CD4-positive, alpha-beta T cell treated with Interleukin-21 for 1 hour (primary cell): ENCODE measurements at places on chromosomes 4 and X.

GRCh38 chr4:16034010-16034748, 49.6 kb downstream of the PROM1 start:
- no peak for DNase-seq

DNA sequence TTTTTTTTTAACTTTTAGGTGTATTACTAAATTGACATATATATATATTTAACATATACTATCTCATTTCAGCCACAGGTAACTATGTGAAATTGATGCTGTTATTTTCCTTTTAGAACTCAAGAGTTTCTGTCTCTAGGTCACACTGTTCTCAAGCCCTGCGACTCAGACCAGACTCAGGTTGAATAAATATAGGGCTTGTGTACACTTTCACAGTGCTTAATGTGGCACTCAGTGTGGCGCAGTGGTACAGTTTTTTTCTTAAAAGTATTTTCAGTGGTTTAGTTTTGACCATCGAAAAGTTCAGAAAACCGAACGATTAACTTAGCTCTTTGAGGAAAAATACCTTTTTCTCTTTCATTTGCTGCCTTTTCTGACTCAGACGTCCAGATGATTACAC, 24.7 kb downstream of the PACRGL start:
- no peak for DNase-seq

DNA sequence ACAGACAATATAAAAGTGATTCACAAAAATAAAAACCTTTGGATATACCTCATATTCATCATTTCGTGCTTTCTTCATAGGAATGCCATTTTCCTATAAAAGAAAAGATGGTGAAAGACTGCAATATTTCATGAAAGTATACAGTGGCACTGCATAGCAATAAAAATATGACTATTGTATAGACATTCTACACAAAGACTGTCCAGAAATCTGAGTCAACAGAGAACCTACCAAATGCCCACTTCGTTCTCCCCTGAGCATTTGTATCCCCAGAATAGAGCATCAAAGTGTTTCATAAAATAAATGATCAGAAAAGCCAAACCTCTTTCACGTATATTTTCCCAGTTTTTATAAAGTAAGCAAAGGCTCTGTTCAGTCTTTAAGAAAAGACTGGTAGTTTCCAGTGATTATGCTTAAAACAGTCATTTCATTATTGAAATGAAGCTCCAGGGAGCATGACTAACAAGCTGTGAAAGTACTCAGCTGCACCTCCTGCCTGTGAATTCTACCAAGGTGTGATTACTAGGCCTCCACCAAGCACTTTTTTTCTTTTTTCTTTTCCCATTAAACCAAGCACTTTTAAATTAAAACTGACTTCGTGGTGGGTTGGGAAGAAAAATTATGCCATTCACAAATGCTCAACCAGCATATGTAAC, 20.2 kb downstream of the PPA2 start:
- no peak for DNase-seq

GRCh38 chrX:74284391-74284952, 19.5 kb upstream of the ZCCHC13 start:
- no peak for DNase-seq

DNA sequence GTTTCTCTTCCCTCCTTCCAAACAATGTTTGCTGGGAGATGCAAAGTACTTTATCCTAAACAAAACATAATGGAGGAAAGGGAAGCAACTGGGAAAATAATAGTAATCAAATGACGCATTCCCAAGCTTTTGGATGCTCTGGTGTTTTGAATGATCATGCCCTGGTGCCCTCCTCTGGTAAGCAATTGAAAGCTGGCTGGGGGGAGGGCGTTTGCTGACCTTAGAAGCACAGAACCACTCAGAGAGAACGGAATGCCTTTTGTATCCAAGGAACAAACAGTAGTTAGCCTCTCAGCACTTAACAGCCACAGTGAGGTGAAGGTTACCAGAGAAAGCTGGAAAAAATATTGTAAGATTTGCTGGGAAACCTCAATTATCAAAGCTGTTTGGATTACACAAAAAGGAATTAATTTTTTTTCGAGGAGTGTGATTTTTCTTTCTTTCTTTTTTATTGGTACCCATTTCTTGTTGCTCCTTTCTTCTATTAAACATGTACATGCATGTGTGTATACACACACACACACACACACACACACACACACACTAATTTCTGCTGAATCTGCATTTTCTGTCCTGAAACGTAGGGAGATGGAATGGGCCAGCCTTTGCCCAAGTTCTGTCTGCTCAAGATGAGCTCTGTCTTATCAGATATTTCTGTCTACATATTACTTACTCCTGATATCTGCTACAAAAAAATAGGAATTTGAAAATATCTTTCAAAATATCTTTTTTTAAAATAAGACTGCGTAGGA, 155.8 kb upstream of the IGFBP7 start:
- DNase-seq: no peak
